ENCODE measurements at places on chromosomes 7 and 10.

DNA sequence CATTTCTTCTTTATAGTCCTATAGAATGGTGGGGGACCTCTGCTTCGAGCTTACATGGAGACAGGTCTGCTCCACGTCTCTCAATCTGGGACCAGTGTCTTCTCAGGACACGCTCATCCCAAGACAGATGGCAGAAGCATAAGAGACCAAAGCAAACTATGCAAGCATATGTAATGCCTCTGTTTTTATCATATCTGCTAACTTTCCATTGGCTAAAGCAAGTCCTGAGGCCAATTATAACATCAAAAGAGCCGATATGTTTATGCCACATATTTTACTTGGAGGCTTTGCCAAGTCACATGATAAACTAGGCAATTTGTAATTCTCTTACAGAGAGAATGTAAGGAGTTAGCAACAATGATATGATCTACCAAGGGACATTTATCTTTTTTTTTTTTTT lies 102.6 kb upstream of the NRBF2 start:
- DNase-seq = no peak

DNA sequence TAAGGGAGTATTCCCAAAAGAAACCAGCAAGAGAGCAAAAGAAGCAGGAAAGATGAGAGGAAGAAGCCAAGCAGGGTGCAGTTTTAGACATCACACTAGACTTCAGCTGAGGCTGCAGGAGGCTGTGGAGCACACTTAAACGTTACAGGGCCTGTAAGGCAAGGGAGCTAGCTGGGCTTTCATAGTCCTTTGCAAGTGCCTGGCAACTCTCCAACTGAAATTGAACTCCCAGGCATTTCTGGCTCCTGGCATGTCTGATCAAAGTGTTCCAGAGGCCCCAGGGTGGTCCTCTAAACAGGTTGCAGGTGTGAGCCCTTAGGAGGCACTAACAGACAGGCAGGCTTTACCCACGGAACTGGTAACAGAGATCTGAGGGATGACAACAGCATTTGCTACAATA lies 750.2 kb downstream of the XPNPEP1 start:
- DNase-seq = no peak

- no peak for DNase-seq
Observed at GRCh38 chr7:92621026-92621540, 30.9 kb upstream of the FAM133B start.

DNA sequence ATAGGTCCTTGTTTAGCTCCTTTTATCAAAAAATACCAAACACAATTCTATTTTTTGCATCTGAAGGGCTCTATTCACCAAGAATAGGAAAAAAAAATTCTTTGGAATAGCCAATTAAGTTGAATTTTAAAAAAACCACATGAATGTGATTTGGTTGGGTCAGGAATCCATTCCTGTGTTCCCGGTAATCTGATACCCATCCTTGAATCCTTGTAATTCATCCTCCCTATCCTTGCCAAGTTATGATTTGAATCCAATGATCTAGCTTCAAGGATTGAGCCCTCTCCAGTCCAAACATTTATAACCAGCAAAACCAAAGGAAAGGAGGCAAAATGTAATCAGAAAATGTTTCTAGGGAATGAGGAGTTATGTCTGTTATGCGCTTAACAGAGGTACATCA lies 86.6 kb downstream of the CFAP58 start:
- DNase-seq = no peak

GRCh38 chr10:36171556-36171952 lies 529.5 kb upstream of the FZD8 start:
- no peak for DNase-seq

- no peak for DNase-seq
Observed at GRCh38 chr10:129122846-129123245, 344.2 kb upstream of the MGMT start.
